Ureter (tissue), 1 donor: ENCODE measurements at places on chromosomes 3 and 15.

DNA sequence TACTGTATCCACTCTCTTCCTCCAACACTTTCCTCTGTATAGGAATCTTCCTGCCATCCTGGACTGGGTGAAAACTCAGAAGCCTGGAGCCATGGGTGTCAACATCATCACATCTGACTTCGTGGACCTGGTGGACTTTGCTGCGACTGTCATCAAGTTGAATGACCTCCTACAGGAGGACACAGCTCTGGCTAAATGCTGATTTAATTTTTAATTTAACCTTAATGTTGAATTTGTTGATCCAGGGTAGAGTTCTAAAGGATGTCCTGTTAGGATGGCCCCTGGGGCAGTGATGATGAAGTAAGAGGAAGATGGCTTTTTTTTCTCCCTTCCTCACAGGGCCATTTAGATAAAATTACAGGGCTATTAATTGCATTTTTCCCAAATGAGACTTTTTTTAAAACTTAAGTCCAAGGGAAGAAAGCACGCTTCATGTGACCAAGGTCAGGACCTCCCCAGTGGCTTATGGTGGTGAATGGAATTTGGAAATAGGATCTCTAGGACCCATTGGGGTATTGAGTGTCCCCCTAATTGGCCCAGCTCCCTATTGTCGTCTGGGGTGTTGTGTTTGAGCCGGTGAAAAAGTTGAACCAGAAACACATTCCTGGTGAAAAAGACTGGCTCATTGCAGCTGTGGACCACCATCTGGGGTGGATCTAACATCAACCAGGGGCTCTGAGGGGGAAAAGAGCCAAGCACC is 125.7 kb upstream of the ZBED2 start:
- no peak for DNase-seq

DNA sequence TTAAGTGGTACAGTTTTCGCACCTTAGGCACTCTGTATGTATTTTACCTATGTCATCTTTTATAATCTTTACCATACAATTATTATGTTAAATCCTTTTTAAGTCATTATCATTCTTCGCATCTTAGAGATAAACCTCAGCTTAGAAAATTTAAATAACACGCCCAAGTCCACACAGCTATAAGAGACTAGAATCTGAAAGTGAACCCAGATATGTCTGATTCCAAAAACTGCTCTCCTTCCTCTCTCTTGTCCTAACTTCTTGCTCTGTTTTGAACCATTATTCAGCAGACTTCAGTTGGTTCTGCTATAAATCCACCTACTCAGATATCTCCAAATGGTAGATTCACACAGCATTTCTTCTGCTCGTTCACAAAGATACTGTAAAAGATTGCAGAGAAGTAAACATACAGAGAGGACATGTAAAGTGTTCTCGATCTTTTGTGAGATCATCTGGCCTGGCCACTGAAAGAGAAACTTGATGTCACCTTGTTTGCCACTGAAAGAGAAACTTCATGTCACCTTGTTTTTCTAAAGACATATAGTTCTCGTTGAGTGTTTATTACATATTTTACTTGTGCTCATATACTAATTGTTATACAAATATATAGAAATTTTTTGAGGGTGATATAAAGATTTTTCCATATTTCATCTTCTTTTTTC is 533.2 kb downstream of the GRM7 start:
- DNase-seq = no peak

DNA sequence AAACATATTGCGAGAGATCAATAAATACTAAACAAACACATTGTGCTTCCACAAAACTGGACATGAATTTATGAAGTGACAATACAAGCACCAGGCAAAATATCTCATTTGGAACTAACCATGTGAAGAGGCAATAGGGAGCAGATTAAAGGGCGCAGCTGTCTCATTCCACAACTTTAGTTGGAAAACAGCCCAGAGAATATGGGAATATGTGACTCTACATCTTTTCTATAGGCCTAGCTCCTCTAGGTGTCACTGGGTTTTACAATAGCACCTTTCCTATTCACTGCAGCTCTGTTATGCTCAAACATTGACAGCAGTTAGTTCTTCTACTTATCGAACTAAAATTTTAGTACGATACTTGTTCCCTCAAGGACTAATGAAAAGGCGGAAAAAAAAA is 866.3 kb upstream of the GBE1 start:
- DNase-seq = no peak

GRCh38 chr15:45116482-45117307 is 2.6 kb downstream of the DUOXA2 start:
- no peak for DNase-seq

DNA sequence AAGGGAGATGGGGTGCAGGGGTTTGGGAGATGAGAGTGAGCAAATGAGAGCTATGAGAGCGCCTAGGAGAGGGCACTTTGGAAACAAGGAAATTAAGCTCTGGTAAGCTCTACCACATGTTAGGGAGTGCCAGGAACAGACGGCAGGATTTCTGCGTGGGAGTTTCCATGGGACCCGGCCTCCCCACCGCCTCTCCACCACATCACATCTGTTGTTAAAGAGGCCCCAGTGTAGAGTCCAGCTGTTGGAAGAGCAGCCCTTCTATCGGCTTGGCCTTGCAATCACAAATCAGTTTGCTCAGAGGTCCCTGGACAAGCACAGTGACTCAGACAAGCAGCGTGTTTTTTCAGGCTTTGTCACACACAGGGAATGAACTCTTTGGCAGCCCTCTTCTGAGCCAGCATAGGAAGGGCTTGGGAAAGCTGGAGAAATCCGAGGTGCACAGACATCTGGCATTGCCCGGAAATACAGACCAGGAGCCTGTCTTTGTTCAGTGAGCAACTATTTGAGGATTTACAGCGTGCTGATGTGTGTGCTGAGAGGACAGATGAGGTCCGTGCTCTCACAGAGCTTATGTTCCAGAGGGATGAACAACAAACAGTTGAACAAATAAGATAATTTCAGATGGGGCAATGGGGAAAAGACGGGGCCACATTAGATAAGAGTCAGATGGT is 370.6 kb upstream of the PROK2 start:
- DNase-seq = peak; percentile 67

- DNase-seq = no peak
Observed at GRCh38 chr3:59321881-59322540, 272.2 kb upstream of the CFAP20DC start.
